SK-MEL-5 (cell line): ENCODE measurements at places on chromosomes 6 and 20.

- DNase-seq, result no peak
Measured at GRCh38 chr20:19867940-19868371, 109.9 kb downstream of the RIN2 start.

GRCh38 chr6:136427378-136427717 lies 122.9 kb downstream of the MAP7 start:
- DNase-seq, result no peak

DNA sequence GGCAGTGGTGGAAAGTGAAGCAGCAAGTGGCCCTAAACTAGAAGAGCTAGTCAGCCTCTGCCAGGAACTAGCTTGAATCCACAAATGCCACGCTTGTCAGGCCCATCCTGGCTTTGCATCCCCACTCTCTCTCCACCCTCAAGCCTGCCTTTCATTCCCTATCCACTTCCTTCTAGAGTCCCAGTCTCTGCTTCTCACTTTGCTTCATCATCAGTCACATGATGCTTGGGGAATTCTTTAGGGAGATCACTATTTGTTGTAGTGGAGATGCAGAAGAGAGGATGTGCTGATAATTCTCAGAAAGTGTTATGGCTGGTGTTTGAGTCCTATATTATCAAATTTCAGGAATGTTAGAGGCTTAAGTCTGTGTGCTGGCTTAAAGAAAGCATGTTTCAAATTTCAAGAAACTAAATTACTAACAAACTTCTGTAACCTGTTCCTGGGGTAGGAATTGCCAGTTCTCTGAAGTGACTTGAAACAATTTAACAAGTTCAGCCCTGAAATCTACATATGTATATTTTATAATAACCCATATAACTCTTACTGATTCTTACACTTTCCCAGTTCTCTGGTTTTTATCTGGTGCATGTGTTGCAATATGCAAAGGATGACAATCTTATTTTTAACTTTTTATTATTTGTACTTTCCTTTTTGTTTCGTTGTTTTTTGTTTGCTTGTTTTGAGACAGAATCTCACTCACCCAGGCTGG lies 7.5 kb downstream of the TRIM39 start:
- DNase-seq, result peak; percentile 35

DNA sequence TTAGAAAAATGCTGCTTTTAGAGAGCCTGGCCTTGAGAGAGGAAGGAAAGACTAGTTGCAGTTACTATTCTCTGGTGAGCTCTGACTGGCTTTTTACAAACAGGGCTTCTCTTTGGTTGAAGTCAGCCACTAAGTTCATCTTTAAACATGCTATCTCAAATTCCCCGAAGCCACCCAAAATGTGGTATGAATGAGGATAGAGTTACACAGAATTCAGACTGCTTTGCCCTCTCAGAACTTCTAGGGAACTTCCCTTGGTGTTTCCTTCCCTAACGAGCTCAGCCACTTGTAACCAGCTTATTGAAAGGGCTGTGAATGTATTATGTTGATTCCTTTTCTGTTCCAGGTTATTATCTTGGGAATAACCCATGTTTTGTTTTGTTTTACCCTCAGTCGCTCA lies 73.5 kb downstream of the EFHC1 start:
- no peak for DNase-seq

DNA sequence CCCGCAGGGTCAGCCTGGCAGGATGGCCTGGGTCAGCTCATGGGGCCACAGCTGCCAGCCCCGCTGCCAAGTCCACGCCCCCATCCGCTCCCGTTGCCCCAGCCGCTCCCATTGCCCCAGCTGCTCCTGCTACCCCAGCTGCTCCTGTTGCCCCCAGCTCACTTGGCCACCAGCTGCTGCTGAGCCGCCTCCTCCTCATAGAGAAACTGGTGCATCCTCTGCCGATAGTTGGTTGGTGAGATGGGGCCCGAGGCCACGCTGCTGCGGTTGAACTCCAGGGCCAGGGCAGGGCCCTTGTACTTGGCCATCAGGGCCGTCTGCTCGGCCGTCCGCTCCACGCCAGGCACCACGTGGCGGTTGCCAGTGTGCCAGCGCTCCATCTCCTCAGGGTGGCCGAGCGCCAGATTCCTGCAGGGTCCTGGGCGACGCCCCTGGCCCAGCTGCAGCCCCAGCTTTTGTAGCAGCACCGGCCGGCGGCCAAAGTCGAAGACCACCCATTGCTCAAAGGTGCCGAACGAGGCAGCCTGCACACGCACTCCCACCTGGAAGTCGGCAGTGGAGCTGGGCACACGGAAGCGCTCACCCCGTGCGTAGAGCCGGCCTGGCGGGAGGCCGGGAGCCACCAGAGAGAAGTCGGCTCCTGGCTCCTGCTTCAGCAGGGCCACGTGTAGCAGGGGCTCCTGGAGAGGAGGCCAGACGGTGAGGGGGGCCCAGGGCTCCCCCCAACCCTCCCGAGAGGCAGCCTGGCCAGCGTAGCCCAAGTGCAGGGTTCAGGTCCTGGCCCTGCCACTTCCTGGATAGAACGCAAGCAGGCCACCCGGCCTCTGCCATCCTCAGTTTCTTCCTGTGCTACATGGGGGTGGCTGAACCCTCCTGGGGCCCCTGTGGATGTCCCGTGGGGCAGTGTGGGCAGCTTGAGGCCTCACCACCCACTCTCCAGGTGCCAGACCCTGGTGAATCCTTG lies 4.8 kb downstream of the HELZ2 start:
- no peak for DNase-seq

DNA sequence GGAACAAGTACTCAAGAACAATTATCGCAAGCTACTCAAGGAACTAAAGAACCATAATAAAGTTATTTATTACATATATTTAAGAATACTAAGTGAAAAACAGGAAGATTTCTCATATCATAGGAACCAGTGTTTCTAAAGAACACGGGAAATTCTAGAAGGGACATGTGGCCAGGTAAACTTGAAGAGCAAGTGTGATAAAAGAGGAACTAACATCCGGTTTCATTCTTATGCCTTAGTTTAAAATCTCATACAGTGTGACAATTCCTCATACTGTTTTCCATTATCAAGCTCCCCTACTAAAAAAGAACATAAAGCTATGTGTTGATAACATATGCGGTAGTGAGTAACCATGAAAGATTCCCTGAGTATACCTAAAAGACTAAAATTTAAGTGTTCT lies 163.5 kb upstream of the SHLD1 start:
- DNase-seq, result no peak

DNA sequence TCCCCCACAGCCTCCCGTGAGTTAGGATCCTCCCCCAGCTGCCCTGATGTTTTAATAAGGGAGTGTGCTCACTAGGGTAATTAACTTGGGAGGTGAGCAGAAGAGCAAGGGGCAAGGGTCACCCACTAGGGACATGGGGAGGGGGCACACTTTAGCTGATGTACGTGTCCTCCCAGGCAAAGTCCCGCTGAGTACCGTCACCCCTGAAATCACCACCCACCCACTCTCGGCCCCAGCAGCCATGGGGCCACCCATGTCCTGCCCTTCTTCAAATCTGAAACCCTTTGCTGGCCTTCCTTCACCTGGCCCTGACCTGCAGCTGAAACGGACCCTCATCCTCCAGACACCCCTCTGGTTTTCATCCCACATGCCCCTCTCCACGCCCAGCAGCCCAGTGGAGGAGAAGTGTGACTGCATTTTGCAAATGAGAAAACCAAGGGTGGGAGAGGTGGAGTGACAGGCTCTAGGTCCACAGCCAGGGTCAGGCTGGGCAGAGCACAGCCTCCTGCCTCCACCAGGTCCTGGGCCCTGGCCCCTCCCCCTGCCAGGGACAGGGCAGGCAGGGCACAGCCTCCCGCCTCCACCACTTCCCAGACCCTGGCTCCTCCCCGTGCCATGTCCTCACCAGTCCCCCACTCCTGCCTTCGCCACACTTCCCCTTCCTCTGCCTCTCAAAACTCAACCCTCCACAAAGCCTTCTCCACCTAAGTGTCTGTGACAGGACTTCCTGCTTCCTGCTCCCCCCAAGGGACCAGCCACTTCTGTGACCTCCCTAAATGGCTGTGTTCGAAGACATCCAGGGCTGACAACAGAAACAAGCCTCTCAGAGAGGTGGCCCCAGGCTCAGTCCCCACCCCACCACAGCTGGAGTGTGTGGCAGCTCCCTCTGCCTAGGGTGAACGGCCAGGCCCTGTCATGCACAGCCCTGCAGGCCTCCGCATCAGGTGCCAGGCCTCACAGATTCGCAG lies 15.1 kb downstream of the ACSS1 start:
- DNase-seq, result no peak

DNA sequence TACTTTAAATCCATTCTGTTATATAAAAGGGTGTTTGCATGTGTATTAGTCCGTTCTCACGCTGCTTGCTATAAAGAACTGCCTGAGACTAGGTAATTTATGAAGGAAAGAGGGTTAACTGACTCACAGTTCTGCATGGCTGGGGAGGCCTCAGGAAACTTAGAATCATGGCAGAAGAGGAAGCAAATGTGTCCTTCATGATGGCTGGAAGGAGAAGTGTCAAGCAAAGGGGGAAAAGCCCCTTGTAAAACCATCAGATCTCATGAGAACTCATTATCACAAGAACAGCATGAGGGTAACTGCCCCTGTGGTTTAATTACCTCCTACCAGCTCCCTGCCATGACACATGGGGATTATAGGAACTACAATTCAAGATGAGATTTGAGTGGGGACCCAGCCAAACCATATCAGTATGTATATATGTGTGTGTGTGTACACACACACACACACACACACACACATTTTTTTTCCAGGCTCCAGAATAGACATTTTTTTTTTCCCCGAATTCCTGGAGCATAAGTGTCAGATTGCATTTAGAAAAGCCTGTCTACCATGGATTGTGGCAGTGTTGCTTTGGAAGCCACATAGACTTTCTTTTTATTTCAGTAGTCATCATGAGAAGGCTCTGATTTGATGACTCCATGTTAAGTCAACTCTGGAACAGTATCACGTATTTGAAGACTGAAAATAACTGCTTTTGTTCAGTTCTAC lies 31.5 kb downstream of the KDM1B start:
- DNase-seq, result no peak

DNA sequence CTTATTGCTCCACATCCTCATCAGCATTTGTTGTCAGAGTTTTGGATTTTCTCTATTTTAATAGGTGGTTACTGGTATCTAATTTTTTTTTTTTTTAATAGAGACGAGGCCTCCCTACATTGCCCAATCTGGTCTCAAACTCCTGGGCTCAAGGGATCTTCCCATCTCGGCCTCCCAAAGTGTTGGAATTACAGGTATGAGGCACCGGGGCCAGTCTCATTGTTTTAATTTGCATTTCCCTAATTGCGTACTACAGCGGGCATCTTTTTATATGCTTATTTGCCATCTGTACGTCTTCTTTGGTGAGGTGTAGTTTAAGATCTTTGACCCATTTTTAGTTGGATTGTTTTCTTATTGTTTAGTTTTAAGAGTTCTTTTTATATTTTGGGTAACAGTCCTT lies 210.4 kb upstream of the SULF2 start:
- DNase-seq, result no peak

GRCh38 chr6:43254138-43254817 lies 11.0 kb downstream of the TTBK1 start:
- DNase-seq, result no peak

DNA sequence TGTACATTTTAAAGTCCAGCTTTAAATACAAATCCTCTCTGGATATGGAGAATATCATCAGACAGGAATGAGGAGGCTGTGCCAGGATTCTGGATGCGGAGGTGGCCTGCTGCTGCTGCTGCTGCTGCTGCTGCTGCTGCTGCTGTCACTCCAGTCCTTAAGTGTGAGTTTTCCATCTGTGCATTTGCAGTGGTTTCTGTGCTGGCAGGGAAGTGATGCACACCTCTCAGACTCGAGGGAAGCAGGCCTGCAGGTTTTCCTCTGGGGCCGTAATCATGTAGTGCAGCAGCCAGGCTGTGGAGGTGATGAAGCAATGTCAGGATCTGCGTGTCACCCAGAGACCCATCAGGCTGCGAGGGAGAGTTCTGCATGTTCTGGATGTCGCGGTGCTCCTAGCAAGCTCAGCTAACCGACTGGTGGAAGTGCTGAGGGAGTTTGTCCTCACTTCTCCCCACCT lies 32.0 kb downstream of the CFAP61 start:
- DNase-seq, result no peak

GRCh38 chr6:139625998-139626975 lies 251.8 kb upstream of the CITED2 start:
- DNase-seq, result no peak

DNA sequence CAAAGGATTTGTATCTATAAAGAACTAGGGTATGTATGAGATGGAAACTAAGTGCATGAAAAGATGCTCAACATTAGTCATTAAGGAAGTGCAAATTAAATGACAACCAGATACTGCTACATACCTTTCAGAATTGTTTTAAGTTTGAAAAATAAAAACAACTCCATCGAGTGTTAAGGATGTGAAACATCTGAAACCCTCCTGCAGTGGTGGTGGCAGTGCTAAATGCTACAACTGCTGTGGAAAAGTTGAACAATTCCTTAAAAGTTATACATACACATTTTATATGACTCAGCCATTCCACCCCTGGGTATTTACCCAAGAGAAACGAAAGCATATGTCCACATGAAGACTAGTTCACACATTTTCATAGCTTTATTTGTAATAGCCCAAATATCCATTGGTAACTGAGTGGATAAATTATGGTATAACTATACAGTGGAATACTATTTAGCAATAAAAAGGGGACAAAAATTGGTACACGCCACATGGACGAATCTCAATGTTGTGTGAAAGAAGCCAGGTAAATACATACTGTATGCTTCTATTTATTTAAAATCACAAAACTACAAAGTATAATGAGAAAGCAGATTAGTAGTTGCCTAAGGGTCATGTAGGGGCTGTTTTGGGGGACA lies 10.6 kb downstream of the ARMH2 start:
- no peak for DNase-seq

- no peak for DNase-seq
Measured at GRCh38 chr20:57838670-57839151, 128.9 kb upstream of the PMEPA1 start.

DNA sequence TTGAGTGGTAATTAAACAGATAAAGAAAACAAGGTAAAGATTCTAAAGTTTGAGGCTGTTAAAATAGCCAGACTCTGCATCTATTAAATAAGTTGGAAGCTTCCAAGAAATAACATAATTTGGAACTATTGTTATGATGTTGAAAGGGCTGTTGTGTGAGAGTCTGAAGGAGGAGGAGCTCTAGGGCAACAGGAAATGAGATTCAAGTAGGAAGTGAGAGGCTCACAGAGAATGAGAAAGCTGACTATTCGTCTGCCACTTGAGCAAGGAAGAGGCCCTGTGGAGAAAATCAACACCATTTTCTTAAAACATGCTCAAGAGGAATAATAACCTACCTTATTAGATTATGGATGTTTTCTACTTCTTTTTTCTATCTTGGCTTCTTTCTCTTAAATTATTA lies 185.2 kb downstream of the SLC24A3 start:
- DNase-seq, result no peak

GRCh38 chr6:68638230-68638900 lies 3.3 kb downstream of the ADGRB3 start:
- DNase-seq, result peak; percentile 42

- DNase-seq, result no peak
Measured at GRCh38 chr6:163449076-163449475, 34.6 kb downstream of the QKI start.
